ENCODE measurements at places on chromosomes 12 and 14. TPM values are rescaled to one million over a fixed set of nuclear protein-coding genes. Genes with fewer than 3 reads are reported as not detected.

DNA sequence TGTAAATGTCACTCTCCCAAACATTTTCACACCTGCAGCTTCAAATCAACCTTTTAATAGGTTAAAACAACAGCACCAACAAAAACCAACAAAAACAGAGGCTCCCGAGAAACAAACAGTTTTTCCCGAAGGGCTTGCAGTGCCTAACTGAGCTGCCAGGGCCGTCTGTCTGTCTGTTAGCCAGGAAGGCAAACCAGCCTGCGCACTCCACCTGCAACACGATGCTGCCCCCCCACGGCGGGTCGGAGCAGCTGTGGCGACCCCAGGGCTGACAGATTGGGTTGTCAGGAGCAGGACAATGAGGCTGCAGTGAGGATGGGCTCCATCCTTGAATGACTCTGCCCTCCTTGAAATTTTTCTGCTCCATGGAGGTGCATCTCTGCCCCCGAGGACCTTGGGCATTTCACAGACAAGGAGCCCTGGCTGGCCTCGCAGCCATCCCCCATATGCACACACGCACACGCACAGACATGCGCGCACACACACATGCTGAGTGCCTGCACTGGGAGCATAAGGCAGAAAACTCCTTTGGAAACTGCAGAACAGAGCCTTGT, 2.6 kb downstream of the RTL1 start:
- DNase-seq: no peak

DNA sequence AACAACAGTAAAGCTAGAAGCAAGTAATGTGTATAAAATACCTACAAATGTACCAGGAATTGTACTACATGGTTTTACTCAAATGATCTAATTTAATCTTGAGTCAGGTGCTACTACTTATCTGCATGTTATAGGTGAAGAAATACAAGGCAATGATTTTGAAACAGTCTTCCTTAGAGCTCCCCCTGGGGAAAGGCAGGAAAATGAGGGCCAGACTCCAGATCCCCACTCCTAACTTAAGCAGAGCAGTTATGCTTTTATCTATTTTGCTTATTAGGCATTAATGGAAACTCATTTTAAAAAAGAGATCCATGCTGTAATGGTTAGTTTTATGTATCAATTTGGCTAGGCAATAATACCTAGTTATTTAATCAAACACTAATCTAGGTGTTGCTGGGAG, 109.3 kb upstream of the CPSF6 start:
- DNase-seq: peak; percentile 1

DNA sequence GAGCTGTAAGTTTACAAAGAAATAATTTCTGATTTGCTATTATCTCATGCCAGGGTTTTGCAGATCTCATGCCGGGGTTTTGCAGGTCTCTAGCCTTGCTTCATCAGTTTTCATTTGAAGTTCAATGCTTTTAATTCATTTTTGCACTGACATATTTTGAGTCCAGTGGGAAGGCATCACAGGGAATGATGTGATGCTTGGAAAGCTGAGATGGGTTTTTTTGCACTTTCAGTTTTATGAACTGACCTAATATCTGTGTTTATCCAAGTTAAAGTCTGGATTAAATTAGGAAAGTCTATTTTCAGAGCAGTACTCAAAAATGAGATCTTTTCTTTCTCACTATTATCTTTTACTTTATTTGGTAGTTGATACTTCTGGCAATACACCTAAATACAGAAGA, 23.6 kb upstream of the REP15 start:
- DNase-seq: no peak

DNA sequence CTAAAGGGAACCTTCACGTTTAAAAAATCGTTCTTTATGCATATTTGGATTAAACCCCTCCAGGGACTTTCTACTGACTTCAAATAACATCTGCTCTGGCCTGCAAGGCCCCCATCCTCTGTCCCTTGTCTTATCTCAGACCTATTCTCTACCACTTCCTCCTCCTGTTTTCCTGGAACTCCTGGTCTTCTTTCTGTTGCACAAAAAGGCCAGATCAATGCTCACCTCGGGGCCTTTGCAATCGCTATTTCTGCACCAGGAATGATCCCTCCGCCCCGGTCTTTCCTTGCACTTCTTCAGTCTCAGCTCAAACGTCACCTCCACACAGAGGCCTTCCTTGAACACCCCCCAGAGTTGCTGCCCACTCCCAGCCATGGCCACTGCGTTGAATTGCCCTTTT, 57.6 kb upstream of the BEGAIN start:
- no peak for DNase-seq

- DNase-seq: no peak
Observed at GRCh38 chr12:22321018-22321605, 13.4 kb downstream of the ST8SIA1 start.

DNA sequence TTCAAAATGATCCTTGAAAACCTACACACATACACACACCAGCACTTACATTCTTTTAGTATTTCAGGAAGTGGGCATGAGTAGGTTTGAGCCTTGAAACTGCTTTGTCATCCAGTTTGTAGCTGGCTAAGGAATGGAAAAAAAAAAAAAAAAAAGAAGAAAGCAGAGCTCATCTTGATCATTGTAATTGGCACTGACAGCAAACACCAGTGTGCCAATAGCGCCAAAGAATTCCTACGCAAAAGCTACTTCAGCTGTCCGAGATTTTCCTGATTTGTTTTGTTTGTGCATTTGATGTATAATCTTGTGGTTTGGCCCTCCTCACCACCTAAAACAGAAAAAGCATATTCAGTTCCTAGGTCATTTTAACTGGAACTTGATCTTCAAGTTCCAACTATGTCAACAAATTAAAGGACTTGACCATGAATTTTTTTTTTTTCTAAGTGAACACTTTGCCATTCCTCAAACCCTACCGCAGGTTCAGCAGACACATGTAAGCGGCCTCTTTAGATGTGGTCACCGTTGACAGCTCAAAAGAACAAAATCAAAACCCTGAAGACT, 57.3 kb downstream of the FLRT2 start:
- DNase-seq: peak; percentile 81

The COX8C gene
- not detected for polyA plus RNA-seq

The KRT3 gene
- not detected for polyA plus RNA-seq

The CLEC6A gene
- polyA plus RNA-seq: not detected

The PTPRR gene
- polyA plus RNA-seq: 0.43 TPM

The DUSP16 gene
- polyA plus RNA-seq: 9.4 TPM

Data from fibroblast of lung (primary cell).